Heart left ventricle (tissue), 16 donors: ENCODE measurements at places on chromosomes 12 and 14. TPM values are rescaled to one million over a fixed set of nuclear protein-coding genes. Genes with fewer than 3 reads are reported as not detected.

DNAH10 gene
- 0.33 TPM for total RNA-seq

FBLN5 gene
- 72.2 TPM for total RNA-seq

ENDOU gene
- not detected for total RNA-seq

VSIG10 gene
- total RNA-seq: 8.9 TPM

POU6F1 gene
- total RNA-seq: 9.9 TPM

PMCH gene
- total RNA-seq: not detected

TMEM229B gene
- total RNA-seq: 2.2 TPM

BEGAIN gene
- 0.75 TPM for total RNA-seq

- DNase-seq: peak; percentile 60
Observed at GRCh38 chr12:1936406-1937320, 18.2 kb upstream of the CACNA2D4 start.

- no peak for DNase-seq
Observed at GRCh38 chr14:81474148-81474492, 59.5 kb downstream of the SEL1L start.

DNA sequence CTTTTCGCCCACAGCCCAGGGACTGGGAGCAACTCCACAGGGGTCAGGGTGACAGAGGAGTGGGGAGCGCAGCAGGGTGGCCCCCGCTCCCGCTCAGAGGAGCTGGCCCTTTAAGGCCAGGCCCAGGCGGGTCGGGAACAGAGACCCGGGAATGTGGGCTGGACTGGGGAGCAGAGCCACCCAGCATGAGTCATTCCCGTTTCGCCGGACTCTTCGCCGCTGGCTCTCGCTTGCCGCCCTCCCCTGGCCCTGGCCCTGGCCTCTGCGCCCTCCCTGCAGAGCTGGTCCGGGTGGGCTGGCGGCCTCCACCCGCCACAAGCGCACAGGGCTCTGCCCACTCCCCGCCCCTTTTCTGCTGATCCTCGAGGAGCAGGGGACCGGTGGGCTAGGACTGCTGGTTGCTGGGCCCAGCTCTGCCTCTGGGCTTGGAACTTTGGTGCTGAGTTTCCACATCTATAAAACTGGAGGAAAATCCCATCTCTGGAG is 92.8 kb downstream of the NINJ2 start:
- peak; percentile 82 for DNase-seq

GRCh38 chr12:98580695-98581094 is 12.8 kb upstream of the SLC25A3 start:
- no peak for DNase-seq

DNA sequence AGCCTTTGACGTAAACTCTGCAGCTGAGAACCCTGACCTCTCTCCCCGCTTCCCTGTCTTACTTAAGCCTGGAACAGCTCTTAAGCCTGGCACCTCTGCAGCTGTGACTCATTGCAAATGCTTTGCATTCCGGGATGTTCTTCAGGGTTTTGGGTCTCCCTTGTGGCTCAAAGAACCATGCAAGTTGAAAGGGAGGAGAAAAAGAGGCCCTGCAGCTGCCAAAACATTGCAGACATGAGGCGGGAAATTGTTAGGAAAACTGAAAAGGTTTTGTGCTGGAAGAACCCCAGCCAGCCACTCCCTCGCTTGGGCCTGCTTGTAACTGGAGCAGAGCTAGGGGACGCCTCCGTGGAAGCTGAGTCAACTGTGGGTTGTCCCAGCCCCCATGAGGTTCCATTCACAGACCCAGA is 60.2 kb upstream of the FERMT2 start:
- DNase-seq: peak; percentile 61

- no peak for DNase-seq
Observed at GRCh38 chr14:31038521-31039166, 12.5 kb upstream of the STRN3 start.

DNA sequence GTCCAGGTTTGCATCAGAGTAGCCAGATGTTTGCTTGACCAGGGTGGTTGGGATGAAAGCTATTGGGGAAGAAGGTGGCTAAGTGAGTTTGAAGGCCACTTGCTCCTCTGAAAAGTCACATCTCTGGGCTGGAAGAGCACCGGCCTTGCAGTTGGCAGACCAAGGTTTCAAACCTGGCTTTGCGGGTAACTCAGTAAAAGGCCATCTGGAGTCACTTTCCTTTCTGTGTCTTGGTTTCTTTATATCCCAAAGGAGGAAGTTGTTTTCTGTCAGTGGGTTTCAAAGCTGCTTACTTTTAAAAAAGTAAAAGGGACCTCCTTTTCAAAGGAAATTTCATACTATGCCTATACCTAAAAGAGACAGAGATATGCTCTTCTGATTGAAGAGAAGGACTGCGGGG is 26.2 kb upstream of the CMA1 start:
- DNase-seq: no peak

GRCh38 chr12:81094718-81095360 is 17.0 kb downstream of the ACSS3 start:
- DNase-seq: no peak

DNA sequence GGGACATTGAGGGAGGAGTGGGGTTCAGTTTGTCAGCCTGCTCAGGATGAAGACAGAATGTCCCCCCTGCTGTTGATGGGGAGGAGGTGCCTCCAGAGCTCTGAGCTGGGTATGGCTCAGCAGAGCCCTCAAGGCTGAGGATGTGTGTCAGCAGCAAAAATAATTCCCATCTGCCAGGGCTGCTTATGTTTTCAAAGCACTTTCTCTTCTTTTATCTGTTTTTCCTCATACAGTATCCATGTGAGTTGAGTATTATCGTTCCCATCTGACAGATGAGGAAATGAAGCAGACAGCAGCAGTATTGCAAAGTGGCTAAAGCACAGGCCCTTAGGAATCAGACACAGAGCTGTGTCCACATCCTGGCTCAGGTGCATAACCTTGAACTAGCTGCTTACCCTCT is 94.1 kb downstream of the SLC8A3 start:
- no peak for DNase-seq

DNA sequence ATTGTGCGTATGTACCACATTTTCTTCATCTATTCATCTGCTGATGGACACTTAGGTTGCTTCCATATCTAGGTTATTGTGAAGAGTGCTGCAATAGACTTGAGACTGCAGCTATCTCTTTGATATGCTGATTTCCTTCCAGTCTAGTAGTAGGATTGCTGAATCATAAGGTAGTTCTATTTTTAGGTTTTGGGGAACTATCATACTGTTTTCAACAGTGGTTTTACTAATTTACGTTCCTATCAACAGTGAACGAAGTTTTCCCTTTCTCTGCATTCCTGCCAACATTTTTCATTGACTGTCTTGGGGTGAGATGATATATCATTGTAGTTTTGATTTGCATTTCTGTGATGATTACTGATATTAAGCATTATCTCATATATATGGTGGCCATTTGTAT is 482.2 kb downstream of the SLC16A7 start:
- no peak for DNase-seq

DNA sequence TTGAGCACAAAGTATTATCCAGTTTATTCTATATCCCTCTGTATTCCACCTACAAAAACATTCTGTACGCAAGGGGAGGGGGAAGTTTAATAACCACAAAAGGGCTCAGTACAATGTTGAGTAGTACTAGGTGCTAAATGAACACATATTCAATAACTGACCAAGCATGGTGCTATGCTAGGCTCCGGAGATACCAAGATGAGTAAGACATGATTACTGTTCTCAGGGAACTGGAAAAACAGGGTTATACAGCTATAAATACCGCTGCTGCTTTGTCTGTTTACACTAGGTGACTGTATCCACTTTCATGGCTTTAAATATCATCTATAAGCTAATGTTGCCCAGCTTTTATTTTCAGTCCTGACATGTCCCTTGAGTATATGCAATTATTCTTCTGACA is 135.8 kb downstream of the INSM2 start:
- no peak for DNase-seq

DNA sequence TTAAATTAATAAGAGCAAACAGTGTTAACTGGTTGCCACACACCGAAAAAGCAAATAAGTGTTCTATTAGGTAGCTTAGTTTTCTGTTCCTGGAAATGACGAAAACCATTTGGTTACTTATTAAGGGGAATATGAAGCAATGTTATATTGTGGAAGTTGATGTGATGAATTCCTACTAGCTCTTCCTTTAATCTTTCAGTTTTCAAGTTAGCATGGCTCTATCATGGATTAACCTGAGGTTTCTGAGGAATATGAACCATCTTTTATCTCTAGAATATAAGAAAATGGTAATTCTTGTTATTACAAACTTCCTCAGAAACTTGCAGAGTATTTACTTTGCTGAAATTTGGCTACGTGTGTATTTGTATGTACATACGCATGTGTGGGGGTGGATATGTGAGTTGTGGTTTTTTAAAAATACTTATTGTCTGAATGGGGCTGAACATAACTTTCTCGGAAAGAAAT is 245.7 kb downstream of the KCNC2 start:
- DNase-seq: no peak

DNA sequence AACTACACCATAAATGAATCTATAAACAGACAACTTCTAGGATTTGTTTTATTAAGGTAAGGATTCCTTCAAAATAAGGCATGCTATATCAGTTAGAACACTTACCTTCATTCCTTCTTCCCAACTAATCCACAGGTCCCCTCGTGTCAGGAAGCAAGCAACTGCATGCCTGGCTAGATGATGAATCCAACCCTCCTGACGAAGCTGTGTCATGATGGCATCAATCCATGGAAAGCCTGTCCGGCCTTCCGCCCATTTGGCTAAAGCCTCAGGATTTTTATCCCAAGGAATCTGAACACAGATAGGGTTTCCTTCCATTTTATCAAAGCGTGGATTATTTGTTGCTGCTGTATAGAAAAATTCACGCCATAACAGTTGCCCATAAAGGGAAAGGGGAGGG is 12.5 kb upstream of the MTERF2 start:
- DNase-seq: no peak

GRCh38 chr14:99601361-99601831 is 2.6 kb downstream of the CCDC85C start:
- no peak for DNase-seq

DNA sequence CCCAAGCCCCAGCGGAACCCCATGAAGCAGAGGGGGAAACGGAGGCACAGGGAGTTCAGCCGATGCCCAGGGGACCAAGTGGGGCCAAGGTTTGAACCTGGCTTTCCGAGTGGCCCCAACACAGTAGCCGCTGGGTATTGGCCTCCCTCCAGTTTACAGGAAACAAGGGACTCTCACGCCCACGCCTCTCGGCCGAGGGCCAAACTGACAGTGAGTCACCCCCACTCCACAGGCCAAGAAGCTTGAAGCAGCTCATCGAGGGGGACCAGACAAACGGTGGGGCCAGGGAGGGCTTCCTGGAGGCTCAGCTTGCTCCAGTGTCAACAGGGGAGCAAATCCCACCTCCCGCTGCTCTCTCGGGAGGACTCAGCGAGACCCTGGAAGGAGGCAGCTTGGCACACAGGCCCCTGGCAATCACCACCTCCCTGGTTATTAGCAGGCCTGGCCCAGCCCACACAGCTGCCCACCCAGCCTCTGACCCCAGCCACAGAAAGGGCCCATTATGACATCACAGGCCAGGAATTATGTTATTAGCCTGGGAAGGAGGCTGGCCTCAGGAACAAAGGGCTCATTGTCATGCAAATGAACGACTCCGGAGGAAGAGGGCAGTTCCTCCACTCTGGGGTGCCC is 54.6 kb downstream of the NCOR2 start:
- DNase-seq: peak; percentile 90

GRCh38 chr12:75917715-75918114 is 113.9 kb downstream of the PHLDA1 start:
- no peak for DNase-seq

DNA sequence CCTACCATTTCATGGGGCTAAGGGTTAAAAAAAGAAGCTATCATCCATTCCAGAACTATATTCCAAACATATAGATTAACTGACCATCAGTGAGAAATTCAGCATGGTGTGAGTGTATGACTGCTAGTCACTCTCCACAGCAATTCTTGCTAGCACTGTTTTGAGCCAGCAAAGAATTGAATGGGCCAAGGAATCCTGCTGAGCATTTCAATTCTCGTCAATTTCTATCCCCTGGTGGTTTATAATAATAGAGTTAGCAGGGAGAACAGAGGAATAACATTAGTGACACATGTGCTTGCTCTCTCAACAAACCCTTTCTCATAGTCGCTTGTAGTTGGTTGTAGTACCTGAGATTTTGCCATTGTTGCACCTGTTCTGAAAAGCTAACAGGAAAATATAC is 7.2 kb downstream of the MBIP start:
- no peak for DNase-seq

- DNase-seq: no peak
Observed at GRCh38 chr12:83224012-83224411, 537.3 kb downstream of the TMTC2 start.

DNA sequence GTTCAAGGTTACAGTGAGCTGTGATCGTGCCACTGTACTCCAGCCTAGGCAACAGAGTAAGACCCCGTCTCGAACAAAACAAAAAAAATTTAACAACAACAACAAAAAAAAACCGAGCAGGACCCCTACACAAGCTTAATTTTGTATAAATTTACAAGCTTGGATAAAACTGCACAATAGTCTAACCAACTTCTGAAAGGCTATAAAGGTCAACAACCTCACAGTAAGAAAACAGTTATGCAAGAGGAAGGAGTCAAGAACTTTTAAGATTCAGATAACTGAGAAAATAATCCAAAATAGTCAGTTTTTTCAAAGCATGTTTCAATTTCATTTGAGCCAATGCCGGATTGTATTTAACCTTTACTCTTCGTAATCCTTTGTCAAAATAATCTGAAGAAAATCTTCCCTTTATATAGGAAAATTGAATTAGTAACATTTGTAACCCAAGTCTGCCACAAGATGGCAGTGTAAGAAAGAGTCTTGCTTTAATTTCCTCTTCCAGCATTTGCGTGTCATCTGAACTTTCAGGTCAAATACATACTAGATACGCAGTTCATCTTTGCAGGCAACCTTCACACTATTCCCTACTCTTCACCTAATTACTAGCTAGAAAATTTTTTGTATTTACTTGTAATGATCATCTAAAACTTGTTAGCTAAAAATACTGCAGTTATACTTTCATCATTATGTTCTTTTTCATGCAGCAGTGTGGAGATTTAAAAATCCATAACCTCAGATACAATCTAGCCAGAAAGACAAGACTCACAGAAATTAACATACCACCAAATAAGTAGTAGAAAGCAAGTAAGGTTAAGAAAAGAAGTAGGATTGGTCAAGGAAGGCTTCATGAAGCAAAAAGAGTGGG is 5.8 kb downstream of the CCNB1IP1 start:
- no peak for DNase-seq

DNA sequence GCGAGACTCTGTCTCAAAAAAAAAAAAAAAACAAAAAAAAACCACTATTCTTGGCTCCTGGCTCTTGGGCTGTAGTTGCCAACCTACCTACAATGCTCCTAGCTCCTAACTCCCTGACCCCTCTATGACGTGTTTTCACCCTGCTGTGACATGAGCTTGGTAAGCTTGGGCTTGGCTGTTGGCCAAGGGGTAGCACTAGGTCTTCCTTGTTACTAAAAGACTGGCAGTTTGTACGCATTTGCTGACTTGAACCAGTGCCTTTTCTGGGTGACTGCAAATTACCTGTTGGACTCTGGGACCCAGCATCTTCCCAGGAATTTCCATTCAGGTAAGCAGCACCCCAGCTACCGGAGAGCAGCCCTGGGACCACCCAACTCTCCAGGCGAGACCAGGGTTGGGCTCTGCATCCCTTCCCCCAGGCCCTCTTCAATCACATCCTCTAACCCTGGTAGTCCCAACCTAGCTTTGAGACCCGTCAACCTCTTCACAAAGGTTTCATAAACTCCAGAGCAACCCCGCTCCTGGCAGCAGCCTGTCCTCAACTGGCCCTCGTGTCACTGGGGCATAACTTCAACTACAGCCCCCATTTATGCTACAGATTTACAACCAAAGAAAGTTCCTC is 8.3 kb downstream of the CDK2AP1 start:
- DNase-seq: no peak

- no peak for DNase-seq
Observed at GRCh38 chr14:20440465-20440864, 4.5 kb upstream of the KLHL33 start.

- no peak for DNase-seq
Observed at GRCh38 chr14:38485026-38485425, 229.1 kb upstream of the CLEC14A start.
